CD8-positive, alpha-beta T cell (primary cell): ENCODE measurements at places on chromosomes 7 and 10.

DNA sequence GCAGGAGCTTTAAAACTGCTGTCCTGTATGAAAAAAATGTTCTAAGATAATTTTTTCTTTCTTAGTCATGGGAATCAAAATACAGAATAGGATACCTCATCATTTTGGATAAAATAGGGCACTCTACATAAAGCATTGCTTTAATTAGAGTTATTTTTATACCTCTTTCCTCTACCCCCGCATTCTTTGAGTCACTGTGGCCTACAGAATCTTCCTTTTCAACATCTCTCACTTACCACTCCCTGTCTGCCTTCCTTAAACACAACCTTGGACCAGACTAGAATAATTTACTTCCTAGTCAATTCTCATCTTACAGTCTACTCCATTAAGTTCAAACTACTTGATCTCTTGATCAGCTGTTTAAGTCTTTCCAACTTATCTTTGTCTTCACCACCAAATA is 462.3 kb downstream of the PHTF2 start:
- no peak for DNase-seq

GRCh38 chr7:112997831-112998230 is 88.8 kb downstream of the GPR85 start:
- no peak for DNase-seq

DNA sequence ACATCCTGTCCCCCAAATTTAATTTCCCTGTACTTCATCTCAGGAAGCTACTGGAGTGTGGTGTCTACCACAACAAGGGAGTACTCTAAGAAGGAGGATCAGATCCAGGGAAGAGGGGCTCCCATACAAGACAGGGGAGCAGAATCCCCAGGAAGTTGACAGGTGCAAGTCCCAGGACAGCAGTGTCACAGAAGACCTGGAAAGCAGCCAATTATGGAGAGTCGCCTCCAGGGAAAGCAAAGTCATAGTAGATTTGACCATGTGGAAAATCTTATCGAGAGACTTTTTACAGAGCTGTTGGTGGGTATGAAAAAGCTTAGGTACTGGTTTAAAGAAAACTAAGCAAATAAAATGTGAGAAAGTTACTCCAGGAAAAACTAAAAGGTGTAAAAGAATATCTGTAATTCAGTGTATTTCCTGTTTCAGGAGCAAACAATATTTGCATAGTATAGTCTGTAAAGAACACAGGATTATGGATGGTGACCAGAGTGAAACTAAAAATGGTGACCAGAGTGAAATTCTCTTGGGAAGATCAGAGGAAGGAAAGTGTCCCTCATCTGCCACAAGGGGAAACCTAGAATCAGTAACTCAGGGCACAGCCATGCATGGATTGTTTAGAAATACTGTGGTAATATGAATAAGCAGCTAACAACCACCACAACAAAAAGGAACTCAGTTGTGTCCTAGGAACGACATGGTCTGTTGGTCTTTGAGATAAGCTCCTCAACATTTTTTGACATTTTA is 44.5 kb downstream of the LANCL2 start:
- DNase-seq, result no peak

- no peak for DNase-seq
Observed at GRCh38 chr7:135877805-135878204, 99.4 kb downstream of the MTPN start.

GRCh38 chr7:92837000-92837749 is 802 bp upstream of the CDK6 start:
- no peak for DNase-seq

- no peak for DNase-seq
Observed at GRCh38 chr7:30743371-30744074, 8.4 kb upstream of the INMT start.

DNA sequence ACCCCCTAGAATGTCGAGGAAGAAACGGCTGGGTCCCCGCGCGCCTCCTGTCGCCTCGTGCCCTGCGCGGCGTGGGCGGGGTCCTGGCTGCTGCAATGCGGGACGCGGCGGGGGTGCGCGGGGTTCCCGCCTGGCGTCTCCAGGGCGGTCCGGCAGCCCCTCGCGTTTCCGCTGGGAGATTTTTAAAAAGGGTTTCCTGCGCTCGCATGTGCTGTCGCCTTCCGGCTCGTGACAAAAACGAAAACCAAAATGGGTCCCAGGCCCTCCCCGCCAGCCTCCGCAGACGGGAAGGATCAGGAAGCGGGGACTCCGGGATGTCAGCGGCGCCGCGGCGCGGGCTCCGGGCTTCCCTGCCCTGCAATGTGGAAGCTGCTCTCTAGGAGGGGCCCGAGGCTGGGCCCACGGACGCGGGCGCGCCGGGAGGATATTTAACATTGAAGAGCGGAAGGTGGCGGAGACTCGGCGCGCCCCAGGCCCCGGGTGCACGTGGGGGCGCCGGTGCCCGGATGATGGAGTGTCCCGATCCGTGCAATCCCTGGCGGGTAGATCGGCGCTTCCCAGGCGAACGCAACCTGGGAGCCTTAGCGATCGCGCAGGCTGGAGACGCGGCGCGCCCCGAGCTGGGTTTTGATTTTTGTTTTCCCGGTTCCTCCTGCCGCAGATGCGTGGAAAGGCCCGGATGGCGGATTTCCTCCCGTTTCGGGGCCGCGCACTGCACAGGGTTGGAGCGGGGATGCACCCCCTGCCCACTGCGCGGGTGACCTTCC is 1.0 kb downstream of the PFKP start:
- no peak for DNase-seq

GRCh38 chr7:31175672-31176071 is 123.6 kb downstream of the ADCYAP1R1 start:
- DNase-seq, result no peak

DNA sequence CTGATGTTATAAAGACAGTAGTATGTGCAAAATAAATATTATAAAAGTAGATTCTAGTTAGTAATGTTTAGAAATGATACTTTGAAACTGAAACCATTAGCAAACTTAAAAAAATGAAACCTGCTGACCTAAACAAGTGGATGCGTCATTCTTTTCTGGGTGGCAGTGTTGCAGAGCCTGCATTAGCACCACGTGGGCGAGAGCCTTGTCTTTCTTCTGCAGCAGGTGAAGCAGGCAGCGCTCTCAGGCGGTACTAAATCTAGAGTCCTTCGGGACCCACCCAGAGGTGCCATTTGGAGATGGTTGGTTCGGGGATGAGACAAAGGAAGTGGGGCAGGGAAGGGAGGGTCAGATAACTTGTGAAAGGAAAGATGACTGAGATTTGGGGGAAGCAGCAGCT is 759.1 kb upstream of the IGFBP3 start:
- no peak for DNase-seq

GRCh38 chr7:80879849-80880248 is 39.0 kb downstream of the SEMA3C start:
- no peak for DNase-seq

DNA sequence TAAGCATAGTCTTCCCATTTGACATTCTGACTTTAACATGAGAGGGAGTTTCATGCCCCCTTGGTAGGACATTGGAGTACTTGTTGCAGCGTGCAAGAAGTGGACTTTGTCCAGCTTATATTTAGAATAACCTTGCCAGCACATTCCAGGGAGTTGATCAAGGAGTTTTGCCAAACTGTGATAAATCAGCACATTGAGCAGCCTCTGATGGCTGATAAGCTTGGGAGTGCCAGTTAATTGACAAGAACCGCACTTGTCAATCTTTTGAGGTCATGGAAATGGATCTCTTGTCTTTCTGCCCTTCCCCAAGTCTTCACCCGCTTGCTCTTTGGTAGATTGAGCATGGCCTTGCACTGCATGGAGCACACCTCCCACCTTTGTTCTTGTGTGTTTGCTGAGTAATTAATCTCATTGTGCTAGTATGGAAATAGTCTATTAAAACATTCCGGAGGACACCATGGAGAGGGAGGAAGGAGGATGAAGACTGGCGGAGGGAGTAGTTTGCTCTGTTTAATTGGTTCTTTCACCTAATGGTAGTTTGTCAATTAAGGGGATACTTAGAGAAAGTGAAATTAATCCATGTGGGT is 668.5 kb upstream of the GALNT17 start:
- DNase-seq, result no peak

DNA sequence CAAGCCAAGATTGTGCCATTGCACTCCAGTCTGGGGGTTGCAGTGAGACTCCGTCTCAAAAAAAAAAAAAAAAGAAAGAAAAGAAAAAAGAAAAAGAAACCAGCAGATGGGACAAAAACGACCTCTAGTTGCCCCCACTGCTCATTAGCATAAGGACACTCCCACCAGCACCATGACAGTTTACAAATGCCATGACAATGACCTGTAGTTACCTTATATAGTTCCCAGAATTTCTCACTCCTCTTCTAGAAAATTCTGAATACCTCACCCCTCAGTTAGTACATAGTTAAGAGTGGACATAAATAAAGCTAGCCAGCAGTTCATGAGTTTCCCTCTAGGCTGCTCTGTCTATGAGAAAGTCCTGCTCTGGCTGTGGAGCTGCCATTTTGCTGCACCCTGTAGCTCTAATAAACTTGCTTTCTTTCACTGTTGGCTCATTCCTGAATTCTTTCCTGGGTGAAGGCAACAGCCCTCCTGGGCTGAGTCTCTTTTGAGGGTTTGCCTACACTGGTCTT is 276.8 kb upstream of the AKR1E2 start:
- no peak for DNase-seq

DNA sequence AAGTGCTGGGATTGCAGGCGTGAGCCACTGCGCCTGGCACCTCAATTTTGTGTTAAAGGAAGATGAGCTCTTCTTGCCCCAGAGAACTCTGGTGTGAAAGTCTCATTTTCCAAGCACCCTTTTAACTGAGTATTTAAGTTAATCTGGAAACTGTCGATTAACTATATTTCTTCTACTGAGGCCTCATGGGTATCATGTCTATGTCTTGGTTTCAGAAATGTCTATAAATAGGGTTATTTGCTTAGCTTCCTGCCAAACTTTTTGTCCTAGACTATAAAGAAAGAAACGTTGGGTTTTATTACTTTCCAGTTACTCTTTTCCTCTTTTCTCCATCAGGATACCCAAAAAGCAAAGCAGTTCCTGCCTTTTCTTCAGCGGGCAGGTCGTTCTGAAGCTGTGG is 102.4 kb downstream of the LRRC4 start:
- no peak for DNase-seq

DNA sequence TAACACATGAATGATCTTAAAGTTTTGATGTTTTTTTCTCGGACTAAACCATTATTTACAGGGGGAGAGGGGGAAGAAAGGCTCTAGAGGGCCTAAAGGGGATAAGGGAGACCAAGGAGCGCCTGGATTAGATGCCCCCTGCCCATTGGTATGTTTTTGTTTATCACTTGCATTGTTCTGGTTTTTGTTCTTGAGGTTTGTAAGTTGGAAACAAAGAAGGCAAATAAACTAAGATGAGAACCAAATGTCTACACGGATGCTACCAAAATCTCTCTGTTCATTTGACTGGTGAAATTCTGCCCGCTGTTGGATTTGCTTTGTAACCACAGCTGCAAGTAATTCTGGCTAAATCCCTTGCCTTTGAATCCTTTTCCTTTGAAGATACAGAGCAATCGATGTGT is 99.8 kb upstream of the MACROH2A2 start:
- no peak for DNase-seq

GRCh38 chr10:8416192-8416701 is 361.8 kb downstream of the GATA3 start:
- no peak for DNase-seq

DNA sequence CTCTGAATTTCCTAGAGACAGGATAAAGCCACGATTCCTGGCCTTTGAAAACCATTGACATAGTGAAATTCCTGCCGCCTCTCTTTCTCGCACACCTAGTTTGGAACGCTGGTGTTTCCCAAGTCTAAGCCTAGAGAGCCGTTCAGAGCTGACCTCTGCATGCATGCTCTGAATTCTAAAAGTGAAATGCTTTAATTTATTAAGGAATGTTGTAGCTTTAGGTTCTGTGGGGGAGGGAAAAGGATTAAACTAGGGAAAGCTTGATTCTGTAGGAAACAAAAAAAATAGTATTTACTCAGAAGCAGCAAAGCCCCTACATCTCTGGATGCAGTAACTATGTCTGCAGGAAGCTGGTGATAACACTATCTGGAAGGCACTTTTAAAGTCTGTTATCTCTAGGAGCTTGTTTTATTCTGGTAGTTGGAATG is 27.3 kb downstream of the PFKP start:
- DNase-seq, result no peak

DNA sequence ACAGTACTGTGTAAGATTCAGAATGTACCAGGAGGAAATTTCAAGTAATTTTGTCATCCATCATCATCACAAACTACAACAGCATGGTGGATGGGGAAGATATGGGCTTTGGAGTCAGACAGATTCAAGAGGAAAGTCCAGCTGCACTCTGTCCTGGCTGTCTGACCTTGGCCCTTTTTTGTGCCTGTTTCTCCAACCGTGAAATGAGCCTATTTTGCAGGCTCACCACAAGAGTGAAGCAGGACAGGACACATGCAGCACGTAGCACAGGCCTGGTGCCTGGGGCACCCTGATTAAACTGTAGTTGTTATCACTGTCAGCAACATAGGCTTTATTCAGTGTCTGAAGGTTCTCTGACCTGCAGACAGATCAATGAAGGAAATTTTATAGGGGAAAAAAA is 37.6 kb downstream of the RHOBTB1 start:
- no peak for DNase-seq

GRCh38 chr7:131547589-131547988 is 8.8 kb downstream of the PODXL start:
- no peak for DNase-seq

DNA sequence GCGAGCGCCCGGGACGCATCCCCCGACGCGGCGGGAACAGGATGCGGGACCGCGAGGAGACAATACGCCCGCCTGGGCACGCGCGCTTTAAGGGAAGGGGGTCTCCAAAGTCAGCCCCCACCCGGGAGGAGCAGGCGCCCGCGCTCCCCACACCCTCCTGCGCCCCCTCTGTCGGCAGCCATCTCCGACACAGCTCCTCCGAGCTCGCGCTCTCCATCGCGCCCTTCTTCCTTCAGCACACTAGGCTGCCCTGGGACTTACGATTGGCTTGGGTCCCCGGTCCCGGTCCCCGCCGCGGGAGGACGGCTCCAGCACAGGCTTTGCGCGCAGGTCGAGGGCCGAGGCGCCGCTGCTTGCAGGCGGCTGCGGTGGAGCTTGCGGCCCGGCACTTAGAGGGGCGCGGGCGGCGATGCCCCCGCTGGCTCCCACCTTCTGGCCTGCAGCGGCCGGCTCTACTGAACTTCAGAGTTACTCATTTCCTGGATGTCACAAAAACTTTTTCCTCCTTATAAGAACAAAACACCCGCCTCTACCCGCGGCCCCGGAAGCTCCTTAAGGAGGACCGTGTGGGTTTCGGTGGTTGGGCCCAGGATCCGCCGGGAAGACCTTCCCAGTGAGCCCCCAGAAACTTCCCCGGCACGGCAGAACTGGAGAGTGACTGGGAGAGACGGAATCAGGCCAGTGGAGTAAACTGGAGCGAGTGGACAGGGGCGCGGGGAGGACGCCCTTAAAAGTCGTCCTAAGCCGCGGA is at the start of gene ITPRIP:
TSS of gene ITPRIP (minus strand) at position 481 of the 751 bp plus-strand sequence. CDS start 22,414 bp downstream, outside the sequence.
- DNase-seq, result peak; percentile 73

DNA sequence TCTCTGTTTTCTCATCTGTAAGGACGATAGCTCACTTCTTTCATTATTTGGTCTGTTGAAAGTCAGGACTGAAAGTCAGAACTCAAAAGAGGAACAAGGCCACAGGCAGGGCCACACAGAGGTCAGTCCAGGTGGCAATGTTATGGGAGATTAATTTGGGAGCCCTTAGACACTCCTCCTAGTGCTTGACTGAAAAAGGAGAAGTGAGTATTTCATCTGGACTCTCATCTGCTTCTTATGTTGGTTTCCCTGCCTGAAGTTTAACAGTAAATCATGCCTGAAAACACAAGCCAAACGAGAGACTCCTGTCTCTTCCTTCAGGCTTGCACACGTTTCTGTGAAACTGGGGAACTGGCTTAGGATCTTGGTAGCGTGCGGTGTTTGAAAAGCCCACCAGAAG is 248.5 kb downstream of the BUB3 start:
- no peak for DNase-seq

- no peak for DNase-seq
Observed at GRCh38 chr10:108238261-108238660, 1073.8 kb upstream of the SORCS1 start.
